ENCODE measurements at places on chromosomes 7 and 10.

- DNase-seq: no peak
These were observed 1.1 kb downstream of the MAP3K8 start for GRCh38 chr10:30435073-30435422.

DNA sequence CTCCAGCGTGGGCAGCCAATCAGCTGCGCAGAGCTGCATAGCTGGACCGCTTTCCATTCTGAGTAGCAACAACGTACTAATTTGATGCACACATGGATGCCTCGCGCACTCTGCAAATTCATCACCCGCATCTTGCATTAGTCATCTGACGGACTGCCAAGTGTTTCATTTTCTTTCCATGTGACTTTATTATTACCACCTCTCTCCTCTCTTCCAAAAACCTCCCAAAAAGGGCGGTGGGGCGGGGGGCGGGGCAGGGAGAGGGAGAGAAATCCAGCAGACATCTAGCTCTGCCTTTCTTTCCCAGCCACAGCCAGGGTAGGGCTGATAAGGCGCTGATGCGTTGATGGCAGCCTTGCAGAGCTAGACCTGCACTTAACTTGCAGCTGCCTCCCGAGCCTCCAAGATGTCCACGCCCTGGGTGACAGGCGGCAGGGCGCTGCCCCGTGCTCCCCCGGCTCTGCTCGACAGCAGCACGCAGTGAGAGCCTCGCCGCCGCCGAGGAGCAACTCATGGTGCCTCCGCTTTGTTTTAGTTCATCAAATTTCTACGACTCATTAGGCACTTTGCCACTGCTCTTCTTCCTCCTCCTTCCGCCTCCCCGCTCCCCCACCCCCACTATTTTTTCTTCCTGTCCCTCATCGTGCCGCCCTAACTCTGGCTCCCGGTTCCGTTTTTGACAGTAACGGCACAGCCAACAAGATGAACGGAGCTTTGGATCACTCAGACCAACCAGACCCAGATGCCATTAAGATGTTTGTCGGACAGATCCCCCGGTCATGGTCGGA lies 147.3 kb downstream of the CELF2 start:
- peak; percentile 62 for DNase-seq

- no peak for DNase-seq
These were observed 172.6 kb upstream of the TNRC18 start for GRCh38 chr7:5596046-5596895.

DNA sequence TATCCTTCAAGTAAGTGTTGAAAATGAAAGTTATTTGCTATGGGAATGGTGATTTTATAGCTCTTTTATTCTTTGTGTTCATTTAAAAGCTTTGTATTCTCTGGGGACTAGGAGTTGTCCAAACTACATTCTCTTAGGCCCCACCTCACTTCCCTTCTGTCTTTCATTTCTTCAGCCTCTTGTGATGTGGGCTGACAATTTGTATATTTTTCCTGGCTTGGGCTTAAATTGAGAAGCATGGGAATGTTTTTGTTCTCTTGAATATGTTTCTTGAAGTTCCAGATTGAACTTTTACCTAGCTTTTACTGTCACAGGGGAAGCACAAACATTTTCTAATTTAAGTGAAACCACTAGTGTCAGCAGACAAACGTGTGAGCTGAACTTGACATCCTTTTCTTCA lies 27.9 kb downstream of the BBS9 start:
- DNase-seq: no peak

DNA sequence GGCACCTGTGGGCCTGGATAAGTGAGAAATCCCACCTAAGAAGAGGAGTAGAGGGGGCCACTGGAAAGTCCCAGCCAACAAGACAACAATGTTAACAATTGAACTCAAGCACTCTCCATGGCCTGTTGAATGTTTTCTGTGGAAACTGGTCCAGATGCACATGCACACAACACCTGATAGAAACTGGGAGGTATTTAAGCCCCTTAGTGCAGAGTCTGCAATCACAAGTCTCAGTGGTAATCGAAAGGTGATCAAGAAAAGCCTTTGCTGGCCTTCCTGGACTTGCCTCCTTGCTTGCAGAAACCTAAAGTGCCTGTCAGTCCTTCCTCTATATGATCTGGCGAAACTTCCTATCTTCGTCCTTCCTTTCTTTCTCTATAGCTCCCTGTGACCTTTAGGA lies 30.6 kb upstream of the HNRNPH3 start:
- no peak for DNase-seq

Measured in effector memory CD4-positive, alpha-beta T cell (primary cell).